Panc1 (cell line): ENCODE measurements at places on chromosomes 12 and 14. TPM values are rescaled to one million over a fixed set of nuclear protein-coding genes. Genes with fewer than 3 reads are reported as not detected.

The KRT77 gene
- not detected for total RNA-seq

The CLMN gene
- 34.9 TPM for total RNA-seq

The FOXG1 gene
- total RNA-seq: not detected

The CFAP73 gene
- 0.10 TPM for total RNA-seq

The DEGS2 gene
- total RNA-seq: 4.9 TPM

The ALG10B gene
- total RNA-seq: 7.2 TPM

The PTCSC3 gene
- not detected for total RNA-seq

The GPR84 gene
- not detected for total RNA-seq

The AJUBA gene
- total RNA-seq: 50.2 TPM

The ARG2 gene
- 1.1 TPM for total RNA-seq

The CLEC4C gene
- total RNA-seq: not detected

The GYS2 gene
- total RNA-seq: not detected

The C14orf180 gene
- total RNA-seq: not detected

The AQP2 gene
- total RNA-seq: 0.36 TPM

The SLC5A8 gene
- total RNA-seq: not detected

The STXBP6 gene
- total RNA-seq: not detected

The DENND5B gene
- total RNA-seq: 36.8 TPM

The NUBPL gene
- total RNA-seq: 5.7 TPM

The BAZ1A gene
- 27.2 TPM for total RNA-seq

The AICDA gene
- total RNA-seq: not detected

The PLEKHG3 gene
- total RNA-seq: 34.0 TPM

The KRT73 gene
- total RNA-seq: not detected

The DPPA3 gene
- total RNA-seq: not detected

The HOXC10 gene
- total RNA-seq: 154 TPM

The LARP4 gene
- 92.7 TPM for total RNA-seq

The PITPNM2 gene
- 26.4 TPM for total RNA-seq

The SERPINA10 gene
- total RNA-seq: 0.03 TPM

The AKT1 gene
- 175 TPM for total RNA-seq

The C12orf42 gene
- total RNA-seq: not detected

The KCNC2 gene
- total RNA-seq: not detected

The OR6C2 gene
- total RNA-seq: not detected

The SPIC gene
- total RNA-seq: not detected

The SLCO1C1 gene
- total RNA-seq: not detected

The GZMH gene
- total RNA-seq: not detected

The NKX2-1 gene
- 0.13 TPM for total RNA-seq

The FKBP3 gene
- total RNA-seq: 47.4 TPM

The FITM1 gene
- total RNA-seq: 0.46 TPM

The CACNA2D4 gene
- total RNA-seq: 0.15 TPM

The TAS2R7 gene
- not detected for total RNA-seq

The TMEM30B gene
- 0.10 TPM for total RNA-seq

The OASL gene
- 21.1 TPM for total RNA-seq

The NOXRED1 gene
- 0.10 TPM for total RNA-seq

The TEX52 gene
- total RNA-seq: not detected

The NID2 gene
- total RNA-seq: 0.36 TPM

The COQ10A gene
- 20.0 TPM for total RNA-seq

The TC2N gene
- 0.49 TPM for total RNA-seq

The RNF212B gene
- total RNA-seq: not detected

The TEAD4 gene
- 47.6 TPM for total RNA-seq

The OSBPL8 gene
- 76.9 TPM for total RNA-seq

The SIX1 gene
- total RNA-seq: 7.4 TPM
